ENCODE measurements at places on chromosomes 1 and 21.

DNA sequence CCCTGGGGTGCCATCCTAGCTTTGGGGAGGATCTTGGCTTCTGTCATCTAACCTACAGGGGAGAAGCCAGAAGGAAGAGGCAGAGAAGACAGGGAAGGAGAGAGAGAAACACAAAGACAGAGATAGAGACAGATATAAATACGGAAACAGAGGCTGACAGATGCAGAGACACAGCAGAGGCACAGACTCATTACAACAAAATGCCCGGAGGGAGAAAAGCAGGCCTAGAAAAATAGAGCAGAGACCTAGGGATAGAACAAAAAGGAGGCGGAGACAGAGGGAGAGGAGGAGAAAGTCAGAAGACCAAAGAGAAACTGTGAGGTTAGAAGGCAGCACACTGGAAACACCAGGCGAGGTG, 1.9 kb downstream of the PEAR1 start:
- DNase-seq = no peak

GRCh38 chr1:111569913-111570312, 49.7 kb upstream of the RAP1A start:
- no peak for DNase-seq

GRCh38 chr1:234871039-234871709, 257.5 kb downstream of the TOMM20 start:
- DNase-seq = no peak

DNA sequence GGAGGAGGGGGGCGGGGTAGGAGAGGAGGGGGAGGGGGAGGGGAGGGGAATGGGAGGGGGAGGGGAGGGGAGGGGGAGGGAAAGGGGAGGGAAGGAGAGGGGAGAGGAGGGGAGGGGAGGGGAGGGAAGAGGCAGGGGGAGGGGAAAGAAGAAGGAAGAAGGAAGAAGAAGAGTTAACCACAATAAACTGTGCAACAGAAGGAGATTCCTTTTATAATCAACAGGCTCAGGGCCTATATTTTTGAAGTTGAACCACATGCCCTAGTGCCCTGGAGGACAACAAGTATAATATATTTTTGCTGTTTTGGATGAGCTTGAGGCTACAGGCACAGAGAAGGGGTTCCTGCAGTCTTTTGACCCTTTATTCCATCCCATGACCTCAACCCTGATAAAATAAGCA, 228.2 kb upstream of the IRF2BP2 start:
- no peak for DNase-seq

DNA sequence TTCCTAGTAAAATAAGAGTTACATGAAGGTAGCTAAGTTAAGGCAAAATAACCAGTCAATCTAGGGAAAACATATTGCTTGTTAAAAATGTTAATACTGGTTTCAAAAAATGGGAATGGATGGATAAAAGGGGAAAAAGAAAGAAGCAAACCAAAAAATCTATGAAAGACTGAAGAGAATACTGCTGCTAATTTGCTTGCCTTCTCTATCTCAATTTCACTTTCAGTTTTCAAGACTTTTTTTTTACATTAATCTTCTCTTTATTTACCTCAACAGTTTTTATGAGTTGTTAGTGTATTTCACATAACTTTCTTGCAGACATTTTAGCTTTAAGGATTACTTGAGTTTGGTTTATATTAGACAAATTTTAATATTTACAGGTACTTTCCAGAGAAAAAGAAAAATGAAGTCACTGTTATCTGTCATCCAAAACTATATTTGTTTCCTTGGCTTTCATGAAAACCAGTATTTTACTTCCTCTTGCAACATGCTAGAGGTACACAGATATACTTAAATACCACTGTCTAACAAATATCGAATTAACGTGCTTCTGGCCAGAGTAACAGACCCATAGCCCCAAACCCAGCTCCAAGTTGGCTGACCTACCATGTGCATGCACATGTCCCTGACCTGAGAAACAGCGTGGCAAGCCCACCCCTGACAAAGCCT, 70.7 kb downstream of the COL24A1 start:
- DNase-seq = no peak

- no peak for DNase-seq
These were observed 73.5 kb downstream of the KAZN start for GRCh38 chr1:14672005-14672404.

GRCh38 chr1:204357551-204358490, 1.9 kb downstream of the PLEKHA6 start:
- DNase-seq = no peak

GRCh38 chr1:33234131-33234530, 22.2 kb upstream of the ZNF362 start:
- DNase-seq = no peak

- no peak for DNase-seq
These were observed 195.2 kb downstream of the GABPA start for GRCh38 chr21:25929856-25930520.

DNA sequence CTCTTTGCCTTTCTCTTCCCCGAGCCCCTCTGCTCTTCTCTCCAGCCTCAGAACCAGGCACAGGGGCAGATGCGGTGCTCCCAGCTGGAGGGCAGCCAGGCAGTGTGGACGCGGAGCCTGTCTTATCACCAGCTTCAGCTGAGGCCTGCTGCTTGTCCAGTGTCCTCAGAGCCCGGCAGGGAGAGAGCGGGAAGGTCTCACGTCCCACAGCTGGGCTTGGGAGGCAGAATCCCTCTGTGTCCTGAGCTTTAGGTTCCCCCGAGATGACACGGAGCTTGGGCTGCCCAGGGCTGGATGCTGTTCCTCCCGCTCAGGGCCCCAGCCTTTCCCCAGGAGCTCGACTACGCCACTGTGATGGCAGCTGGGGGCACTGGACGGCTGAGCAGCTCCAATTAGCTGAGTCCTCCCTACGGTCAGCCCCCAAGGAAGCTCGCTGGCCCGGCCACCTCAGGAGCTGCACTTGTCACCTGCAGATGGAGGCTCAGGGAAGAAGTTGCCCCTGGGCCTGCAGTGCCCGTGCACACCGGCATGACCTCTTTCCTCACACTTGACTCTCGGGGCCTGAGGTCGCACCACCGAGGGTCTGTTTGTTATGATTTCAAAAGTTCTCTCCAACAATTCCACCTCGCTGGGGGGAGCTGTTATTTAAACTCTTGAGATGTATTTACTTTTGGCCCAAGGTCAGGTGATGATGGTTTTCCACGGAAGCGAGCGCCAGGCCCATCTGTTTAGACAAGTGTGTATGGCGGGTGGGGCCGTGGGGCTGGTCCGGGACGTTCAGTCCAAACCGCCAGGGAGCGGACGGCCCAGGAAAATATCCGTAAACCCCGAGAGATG, 127.3 kb downstream of the SIK1 start:
- no peak for DNase-seq

DNA sequence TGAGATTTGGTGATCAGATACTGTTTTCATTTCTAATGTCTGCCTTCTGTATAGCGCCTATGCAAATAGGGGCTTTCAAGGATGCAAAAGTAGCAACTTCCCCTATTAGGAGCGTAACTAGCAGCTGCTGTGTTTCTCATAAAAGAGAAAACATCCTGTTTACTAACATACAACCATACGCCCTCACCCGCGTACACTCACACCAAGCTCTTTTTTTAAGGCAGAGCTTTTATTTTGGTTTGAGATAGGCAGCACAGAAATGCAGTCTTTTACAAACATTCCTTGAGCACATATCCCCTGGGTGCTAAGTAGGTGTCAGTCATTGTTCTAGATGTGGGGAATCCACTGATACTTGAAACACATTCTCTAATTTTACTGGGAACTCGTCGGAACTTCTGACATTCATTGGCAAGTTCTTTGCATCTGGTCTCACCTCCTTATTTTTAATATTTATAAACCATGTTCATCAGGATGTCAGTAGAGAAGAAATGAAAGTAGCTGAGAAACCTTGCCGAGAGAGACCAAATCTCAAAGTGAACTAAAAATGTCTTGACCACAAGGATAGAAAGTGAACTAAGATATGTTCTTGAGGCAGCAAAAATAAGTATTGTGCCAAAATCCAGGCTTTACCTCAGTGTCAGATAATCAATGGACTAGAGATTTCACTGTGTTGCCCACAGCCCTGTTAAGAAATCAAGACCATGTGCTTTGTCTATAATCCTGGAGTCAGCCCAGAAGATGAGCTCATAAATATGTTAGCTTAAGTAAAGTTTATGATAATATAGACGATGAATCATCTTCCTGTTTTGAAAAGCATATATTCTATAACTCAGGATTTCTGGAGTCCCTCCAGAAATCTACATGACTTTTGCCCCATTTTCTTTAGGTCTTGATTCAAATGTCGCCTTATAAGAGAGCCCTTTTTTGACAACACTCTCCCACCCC, 350.9 kb downstream of the ST6GALNAC3 start:
- DNase-seq = peak; percentile 56

DNA sequence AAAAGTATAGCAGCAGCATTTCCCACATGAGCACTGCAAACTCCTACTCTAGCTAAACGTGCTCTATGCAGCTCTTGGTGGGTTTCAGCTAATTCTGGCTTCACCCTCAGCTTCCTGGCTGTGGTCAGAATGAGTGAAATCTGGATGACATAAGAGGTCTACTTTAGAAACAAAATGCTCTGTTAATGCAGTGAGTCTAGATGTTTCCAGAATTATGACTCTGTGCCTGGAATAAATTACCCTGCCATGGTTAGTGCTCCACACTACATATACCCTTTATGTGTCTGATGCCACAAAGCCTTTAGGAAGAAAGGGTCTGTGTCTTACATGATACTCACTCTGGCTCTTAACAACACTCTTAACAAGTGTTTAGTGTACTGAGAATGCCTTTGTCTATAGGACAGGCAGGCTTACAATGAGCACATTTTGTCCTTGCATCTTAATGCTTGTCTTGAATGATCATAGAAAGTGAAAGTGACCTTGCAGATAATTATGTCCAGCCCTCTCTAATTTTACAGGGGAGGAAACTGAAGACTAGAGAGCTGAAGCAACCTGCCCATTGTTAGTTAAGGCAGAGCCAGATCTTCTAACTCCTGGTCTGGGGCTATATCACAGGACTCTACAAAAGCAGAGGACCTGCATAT, 9.2 kb downstream of the S100A10 start:
- DNase-seq = no peak

DNA sequence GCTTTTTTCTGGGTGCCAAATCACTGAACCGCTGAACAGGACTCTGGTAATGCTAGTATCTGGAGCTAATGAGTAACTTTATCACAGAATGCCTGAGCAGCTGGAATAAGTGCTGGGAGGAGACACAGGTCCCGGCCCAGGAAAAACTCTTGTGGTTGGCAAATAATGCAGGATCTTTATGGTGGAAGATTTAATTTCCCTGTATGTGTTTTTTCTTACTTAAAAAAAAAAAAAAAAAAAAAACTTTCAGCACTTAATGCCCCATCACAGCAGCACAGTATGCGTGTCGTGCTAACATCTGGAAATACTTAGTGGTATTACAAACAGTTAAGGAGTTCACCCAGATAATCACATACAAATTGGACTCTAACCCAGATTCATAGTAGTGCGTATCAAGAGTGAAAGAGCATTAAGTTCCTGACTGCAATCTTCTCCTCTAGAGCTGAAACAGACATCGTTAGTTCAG, 220.7 kb downstream of the TOMM20 start:
- no peak for DNase-seq

GRCh38 chr1:7421471-7422075, 349.5 kb upstream of the VAMP3 start:
- DNase-seq = no peak

- DNase-seq = peak; percentile 90
These were observed 99.0 kb upstream of the WLS start for GRCh38 chr1:68331117-68331865.

- DNase-seq = peak; percentile 94
These were observed 15.9 kb upstream of the EDN2 start for GRCh38 chr1:41500378-41500777.

Data from PC-3 (cell line).